ENCODE measurements at places on chromosomes 16 and 17. TPM values are rescaled to one million over a fixed set of nuclear protein-coding genes. Genes with fewer than 3 reads are reported as not detected.
A peak's percentile ranks its signal among the peaks of the same experiment; 100 is the strongest.

DNA sequence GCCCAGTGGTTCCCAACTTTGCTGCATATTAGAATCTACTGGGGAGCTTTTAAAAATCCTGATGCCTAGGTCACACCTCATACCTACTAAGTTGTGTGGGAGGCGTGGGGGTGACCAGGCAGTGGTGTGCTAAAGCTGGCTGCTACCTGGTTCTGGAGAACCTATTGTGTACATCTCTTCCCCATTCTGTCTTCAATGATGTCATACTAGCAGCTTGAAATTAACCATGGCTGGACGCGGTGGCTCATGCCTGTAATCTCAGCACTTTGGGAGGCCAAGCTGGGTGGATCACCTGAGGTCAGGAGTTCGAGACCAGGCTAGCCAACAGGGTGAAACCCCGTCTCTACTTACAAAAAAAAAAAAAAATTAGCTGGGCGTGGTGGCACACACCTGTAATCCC lies 11.3 kb upstream of the NLK start:
- H3K27ac ChIP-seq, result no peak overlapping the region
- no peaks in the 10 kb centered on the region for H3K27me3 ChIP-seq
- H3K36me3 ChIP-seq, result no peaks in the 10 kb centered on the region
- H3K4me3 ChIP-seq, result no peak overlapping the region

DNA sequence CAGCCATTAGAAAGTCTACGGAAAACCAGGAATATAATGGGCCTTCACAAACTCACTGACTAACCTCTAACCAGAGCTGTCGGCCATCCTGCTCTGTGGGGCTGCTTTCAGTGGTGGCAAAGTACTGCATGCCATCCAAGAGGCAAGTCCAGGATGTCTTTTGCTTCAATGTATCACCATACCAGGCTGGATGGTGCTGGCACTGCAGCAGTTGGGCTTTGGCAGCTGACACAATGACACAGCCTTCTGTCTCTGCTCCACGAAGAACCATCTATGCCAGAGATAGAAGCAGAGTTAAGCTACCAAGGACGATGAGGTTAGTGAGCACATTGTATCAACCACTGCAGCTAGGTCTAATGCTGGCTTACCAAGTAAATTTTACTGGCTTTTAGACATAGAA lies 9.7 kb upstream of the RSKR start:
- H3K27me3 ChIP-seq, result no peaks in the 10 kb centered on the region
- peak; percentile 19 for DNase-seq
- H3K4me3 ChIP-seq, result no peak overlapping the region
- H3K27ac ChIP-seq, result peak overlapping the region; percentile 73
- peaks cover 18% of the 10 kb centered on the region for H3K4me1 ChIP-seq

DNA sequence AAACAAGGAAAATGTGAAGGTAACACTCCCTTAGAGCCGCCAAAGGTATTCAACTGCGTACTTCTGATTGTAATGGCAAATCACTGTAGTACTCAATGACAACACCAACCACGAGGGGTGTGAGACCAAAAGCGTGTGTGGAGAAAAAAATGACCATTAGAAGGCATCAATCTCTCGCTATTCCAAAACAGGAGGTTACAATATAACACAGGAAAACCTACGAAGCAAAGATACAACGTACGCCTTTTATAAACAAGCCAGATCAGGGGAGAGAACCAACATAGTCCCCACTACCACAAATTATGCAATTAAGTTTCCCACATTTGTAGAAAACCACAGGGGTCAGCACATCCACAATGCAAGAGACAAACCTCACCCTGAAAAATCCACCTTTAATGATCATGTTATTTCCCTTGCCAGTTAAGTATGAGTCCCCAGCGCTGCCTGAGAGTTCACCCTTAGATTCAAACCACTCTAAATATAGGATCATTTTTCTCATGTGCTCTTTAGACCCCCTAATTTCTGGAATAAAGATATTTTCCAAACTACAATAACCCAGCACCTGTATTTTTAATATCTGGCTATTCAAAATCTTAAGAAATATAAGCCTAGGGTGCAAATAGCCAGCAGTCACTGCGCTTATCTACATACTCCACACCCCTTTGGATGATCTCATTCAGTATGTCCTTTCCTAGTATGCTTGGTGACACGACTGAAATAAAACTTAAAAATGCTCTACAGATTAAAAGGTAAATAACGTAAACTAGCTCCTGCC lies 12.4 kb downstream of the TEX14 start:
- H3K4me1 ChIP-seq, result no peaks in the 10 kb centered on the region
- no peaks in the 10 kb centered on the region for H3K27me3 ChIP-seq
- H3K36me3 ChIP-seq, result no peaks in the 10 kb centered on the region

- no peak overlapping the region for H3K27ac ChIP-seq
- H3K4me1 ChIP-seq, result no peaks in the 10 kb centered on the region
- peaks cover 3% of the 10 kb centered on the region for H3K27me3 ChIP-seq
- no peak overlapping the region for H3K4me3 ChIP-seq
- no peaks in the 10 kb centered on the region for H3K36me3 ChIP-seq
Measured at GRCh38 chr16:31519759-31520431, 7.8 kb upstream of the AHSP start.

DNA sequence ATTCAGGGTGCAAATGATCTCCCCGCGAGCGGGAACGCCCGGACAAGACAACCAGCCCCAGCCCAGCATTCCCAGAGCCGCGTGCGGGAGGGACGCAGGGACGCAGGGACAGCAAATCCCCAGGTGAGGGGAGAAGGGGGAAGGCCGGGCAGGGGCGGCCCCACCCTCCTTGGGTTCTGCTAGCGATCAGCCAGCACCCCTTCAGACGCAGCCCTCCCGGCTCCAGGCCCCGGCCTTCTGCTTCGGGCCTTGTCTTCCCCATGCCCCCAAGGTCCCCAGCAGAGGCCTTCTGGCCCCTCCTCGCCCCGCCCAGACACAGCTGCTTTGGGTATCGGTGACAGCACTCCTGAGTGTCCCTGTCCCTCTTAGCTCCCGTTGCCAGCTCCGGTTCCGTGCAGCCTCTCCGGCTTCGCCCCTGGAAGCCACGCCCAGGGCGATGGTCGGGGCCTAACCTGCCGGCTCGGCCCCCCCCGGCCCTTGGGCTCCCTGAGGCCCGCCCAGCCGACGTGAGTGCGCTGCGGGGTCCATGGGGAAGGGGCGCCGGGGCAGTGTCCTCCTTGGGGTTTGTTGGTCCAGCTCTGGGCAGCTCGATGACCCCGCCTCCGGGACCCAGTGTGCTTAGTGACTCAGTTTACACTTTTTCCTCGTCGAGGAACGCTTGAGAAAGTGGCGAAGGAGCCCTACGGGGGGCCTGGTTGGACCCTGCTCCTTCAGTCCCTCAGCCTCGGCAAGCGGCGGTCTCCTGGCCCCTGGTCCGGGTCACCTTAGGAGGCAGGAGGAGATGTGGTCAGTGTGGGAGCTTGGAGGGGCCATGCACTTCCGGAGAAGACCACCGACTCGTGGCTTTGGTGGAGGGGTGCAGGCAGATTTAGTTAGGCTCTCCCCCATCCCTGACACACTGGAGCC lies 50.5 kb upstream of the AMZ2 start:
- peaks cover 40% of the 10 kb centered on the region for H3K4me1 ChIP-seq
- no peaks in the 10 kb centered on the region for H3K36me3 ChIP-seq
- peaks cover 50% of the 10 kb centered on the region for H3K27me3 ChIP-seq
- no peak overlapping the region for H3K27ac ChIP-seq
- DNase-seq, result no peak

DNA sequence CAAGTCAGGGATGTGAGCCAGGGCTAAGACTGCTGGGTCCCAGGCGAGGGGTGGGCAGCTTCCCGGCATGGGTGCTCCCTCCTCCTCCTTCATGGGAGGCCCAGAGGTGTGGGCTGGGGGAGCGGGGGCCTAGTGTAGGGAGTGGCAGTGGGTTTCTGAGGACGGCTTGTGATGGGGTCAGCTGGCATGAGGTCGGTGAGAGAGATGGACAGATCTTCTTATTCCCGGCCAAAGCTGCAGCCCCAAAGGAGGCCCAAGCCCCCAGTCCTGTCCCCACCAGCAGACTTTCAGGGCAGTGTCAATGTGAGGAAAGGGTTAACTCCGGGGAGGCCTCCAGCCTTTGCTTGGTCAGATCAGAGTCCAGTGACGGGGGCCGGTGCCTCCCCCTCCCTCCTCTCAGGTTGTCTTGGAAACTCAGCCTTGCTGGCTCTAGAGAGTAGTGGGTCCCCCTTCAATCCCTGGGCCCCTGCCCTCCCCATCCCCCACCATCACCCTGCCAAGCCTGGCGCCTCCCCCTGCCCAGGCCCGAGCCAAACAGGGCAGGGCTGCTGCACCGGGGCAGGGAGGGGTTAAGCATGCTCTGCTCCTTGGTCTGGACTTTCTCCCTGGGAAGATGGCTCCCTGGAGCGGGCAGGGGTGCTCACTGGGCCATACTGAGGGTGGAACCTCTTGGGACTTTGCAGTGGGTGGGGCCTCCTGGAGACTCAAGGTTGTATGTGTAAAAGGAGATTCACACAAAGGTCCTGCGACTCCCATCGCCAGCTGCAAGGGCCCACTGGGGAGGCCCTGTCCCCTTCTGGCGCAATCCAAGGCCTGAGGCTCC lies 12.4 kb downstream of the NAT9 start:
- no peak overlapping the region for H3K27ac ChIP-seq
- H3K27me3 ChIP-seq, result no peaks in the 10 kb centered on the region
- DNase-seq, result no peak
- no peaks in the 10 kb centered on the region for H3K36me3 ChIP-seq

DNA sequence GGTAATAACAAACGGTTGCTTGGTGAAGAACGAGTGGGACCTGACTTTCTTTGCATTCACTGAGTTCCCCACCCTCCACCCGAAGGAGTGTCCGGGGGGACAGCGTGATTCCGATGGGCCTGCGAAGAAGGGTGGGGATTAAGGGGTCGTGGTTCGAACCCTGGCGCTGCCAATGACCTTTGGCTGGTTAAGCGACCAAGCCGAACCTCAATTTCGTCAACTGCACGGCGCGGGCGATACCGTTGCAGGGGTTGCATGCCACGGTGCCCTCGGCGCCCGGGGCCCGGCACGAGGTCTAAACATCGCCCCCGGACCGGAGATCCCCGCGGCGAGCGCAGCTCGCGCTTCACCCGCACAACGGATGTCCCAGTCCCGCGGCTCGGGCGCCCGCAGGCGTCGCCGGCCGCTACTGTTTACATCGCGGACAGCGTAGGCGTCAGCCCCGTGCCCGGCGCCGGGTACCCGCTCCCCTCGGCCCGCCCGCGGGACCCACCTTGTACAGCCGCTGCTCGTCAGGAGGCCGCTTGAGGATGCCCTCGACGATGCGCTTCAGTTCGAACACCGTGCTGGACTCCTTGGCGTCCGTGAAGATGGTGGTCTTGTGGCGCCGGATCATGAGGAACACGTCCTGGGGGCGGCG lies 460 bp downstream of the ELOB start:
- H3K36me3 ChIP-seq, result peaks cover 25% of the 10 kb centered on the region
- H3K4me3 ChIP-seq, result peak overlapping the region; percentile 96
- no peak for DNase-seq
- no peaks in the 10 kb centered on the region for H3K27me3 ChIP-seq
- peak overlapping the region; percentile 100 for H3K27ac ChIP-seq
- H3K4me1 ChIP-seq, result peaks cover 23% of the 10 kb centered on the region

GRCh38 chr16:51184702-51185433 lies 33.8 kb upstream of the SALL1 start:
- no peak for DNase-seq
- H3K4me1 ChIP-seq, result no peaks in the 10 kb centered on the region
- no peaks in the 10 kb centered on the region for H3K27me3 ChIP-seq
- no peaks in the 10 kb centered on the region for H3K36me3 ChIP-seq
- no peak overlapping the region for H3K27ac ChIP-seq
- H3K4me3 ChIP-seq, result no peak overlapping the region

DNA sequence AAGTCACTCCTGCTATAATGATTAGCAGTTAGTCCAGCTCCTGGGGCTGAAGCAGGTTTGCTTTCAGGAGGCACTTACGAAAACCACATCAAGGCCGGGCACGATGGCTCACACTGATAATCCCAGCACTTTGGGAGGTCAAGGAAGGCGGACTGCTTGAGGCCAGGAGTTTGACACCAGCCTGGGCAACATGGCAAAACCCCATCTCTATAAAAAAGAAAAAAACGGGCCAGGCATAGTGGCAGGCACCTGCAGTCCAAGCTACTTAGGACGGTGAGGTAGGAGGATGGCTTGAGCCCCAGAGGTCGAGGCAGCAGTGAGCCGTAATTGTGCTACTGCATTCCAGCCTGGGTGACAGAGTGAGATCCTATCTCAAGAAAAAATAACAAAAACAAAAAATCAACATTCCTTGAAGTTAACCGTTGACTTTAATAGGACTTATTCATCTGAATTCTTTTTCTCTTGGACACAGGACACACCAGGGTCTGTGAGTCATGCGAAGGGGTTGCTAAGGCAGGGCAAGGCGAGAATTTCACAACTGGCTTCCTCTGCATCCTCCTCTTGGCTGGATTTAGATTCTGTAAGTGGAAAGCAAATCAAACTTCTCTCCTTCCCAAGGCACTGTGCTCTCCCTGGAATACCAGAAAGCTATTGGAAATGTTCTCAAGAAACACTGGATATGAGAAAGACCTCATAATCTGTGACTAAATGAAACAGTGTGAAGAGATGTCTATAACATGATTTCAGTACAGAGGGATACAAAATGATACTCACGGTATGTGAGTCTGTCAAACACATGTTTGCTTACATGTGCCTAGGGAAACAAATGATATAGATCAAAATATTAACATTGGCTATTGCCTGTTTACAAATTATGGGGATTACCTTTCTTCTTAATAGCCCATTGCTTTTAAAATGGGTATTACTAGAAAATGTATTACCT lies 99.5 kb downstream of the SYCE1L start:
- DNase-seq, result no peak
- H3K4me1 ChIP-seq, result no peaks in the 10 kb centered on the region
- no peaks in the 10 kb centered on the region for H3K36me3 ChIP-seq
- no peak overlapping the region for H3K27ac ChIP-seq
- no peak overlapping the region for H3K4me3 ChIP-seq

- no peaks in the 10 kb centered on the region for H3K36me3 ChIP-seq
- H3K27ac ChIP-seq, result no peak overlapping the region
- DNase-seq, result no peak
- H3K4me1 ChIP-seq, result no peaks in the 10 kb centered on the region
- no peaks in the 10 kb centered on the region for H3K27me3 ChIP-seq
- no peak overlapping the region for H3K4me3 ChIP-seq
Measured at GRCh38 chr16:9186061-9186460, 94.6 kb downstream of the HAPSTR1 start.

GRCh38 chr16:75294773-75295459 lies 43.5 kb upstream of the BCAR1 start:
- no peaks in the 10 kb centered on the region for H3K27me3 ChIP-seq
- no peak overlapping the region for H3K4me3 ChIP-seq
- no peak overlapping the region for H3K27ac ChIP-seq
- no peaks in the 10 kb centered on the region for H3K4me1 ChIP-seq
- peaks cover 18% of the 10 kb centered on the region for H3K36me3 ChIP-seq

GRCh38 chr17:82114447-82114846 lies 16.4 kb upstream of the FASN start:
- no peaks in the 10 kb centered on the region for H3K4me1 ChIP-seq
- no peak for DNase-seq
- no peak overlapping the region for H3K27ac ChIP-seq
- H3K4me3 ChIP-seq, result no peak overlapping the region

Gene LGALS9B
- not detected for total RNA-seq

Gene SPNS3
- not detected for total RNA-seq

Gene PSMB3
- 255 TPM for total RNA-seq

Gene UNC119
- total RNA-seq, result 10.2 TPM

Gene BAHCC1
- total RNA-seq, result 2.5 TPM

Gene FASN
- total RNA-seq, result 16.3 TPM

Gene ZNF785
- 1.2 TPM for total RNA-seq

Gene KRTAP17-1
- not detected for total RNA-seq

Gene FCSK
- 8.0 TPM for total RNA-seq

Gene ADAM11
- total RNA-seq, result 0.04 TPM

Gene NXN
- 63.0 TPM for total RNA-seq

Gene CD300C
- total RNA-seq, result not detected

Measured in gastrocnemius medialis (tissue), 4 donors.